ENCODE measurements at places on chromosomes 16 and 17.
A peak's percentile ranks its signal among the peaks of the same experiment; 100 is the strongest.

- no peak for DNase-seq
Observed at GRCh38 chr16:13873835-13874438, 46.0 kb upstream of the ERCC4 start.

DNA sequence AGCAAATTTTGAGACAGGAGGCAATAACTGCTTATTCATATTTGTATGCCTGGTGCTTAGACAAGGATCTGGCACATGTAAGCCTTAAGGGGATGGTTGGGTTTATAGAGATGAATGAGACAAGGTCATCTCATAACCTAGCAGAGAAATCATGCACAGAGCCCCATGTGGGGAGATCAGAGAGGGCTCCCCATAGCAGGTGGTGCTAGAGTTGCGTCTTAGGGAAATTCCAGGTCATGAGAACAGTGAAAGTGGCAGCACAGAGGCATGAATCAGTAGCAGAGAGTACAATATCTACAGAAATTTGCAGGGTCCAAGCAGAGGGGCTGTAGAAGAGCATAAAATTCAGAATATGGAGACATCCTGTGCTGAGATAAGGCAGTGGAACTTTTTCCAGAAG is 57.3 kb downstream of the SLC6A2 start:
- DNase-seq, result no peak

DNA sequence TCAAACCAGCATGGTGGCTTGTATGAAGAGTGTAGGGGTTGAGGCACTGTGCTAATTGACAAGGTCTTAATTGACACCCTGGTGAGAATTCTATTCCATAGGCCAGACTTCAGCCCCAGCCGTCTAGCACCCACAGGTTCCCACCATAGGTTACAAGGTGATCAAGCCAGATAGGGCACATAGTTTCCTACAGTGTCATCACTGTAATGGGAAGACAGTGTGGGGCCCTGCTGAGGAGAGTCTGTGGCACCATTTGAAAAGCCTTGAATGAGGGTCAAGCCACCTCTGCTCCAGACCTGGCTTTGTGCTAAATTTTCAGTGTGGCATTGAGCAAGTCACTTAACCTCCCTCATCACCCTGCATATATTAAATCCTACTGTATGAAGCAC is 36.2 kb downstream of the YPEL2 start:
- no peak for DNase-seq

DNA sequence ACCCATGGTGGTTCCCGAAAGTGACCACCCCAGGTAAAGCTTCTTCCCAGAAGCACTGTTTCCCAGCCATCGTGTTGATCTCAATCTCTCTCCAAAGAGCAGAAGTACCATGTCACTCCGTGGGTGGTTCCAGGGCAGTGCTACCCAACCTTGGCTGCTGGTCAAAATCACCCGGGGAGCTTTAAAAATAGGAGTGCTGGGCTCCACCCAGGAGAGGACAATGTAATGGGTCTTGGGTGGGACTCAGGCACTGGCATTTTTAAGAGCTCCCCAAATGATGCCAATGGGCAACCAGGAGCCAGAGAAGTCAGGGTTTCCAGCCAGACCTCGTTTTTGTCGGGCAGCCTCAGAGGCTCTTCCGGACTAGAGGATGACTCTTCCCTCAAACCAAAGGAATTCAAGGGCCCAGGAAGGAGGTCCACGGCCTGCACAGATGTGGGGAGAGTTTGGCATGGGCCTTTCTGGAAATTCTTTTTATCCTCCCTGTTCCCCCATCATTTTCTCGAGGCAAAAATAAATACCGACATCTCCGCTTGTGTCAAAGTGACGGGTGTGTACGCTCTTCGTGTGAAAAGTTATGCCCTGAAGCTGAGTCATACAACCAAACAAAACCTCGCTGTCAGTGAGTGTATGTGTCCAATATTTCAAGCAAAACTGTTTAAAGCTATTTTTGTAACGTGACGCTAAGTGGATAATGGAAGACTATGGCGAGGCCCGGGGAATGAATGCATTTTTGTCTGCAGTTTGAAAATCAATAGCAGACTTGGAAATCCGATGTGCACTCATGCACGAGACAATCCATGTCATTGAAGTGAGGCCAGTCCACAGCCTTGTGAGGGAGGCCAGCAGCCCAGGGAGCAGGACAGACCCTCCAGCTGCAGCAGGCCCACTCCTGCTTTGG is 364.1 kb downstream of the FOXL1 start:
- DNase-seq, result no peak

GRCh38 chr17:35146214-35146833 is 1.3 kb upstream of the UNC45B start:
- DNase-seq, result no peak

GRCh38 chr17:78817123-78817522 is 23.5 kb downstream of the USP36 start:
- DNase-seq, result no peak

- peak; percentile 41 for DNase-seq
Observed at GRCh38 chr17:47205419-47205963, 3.7 kb upstream of the MYL4 start.

DNA sequence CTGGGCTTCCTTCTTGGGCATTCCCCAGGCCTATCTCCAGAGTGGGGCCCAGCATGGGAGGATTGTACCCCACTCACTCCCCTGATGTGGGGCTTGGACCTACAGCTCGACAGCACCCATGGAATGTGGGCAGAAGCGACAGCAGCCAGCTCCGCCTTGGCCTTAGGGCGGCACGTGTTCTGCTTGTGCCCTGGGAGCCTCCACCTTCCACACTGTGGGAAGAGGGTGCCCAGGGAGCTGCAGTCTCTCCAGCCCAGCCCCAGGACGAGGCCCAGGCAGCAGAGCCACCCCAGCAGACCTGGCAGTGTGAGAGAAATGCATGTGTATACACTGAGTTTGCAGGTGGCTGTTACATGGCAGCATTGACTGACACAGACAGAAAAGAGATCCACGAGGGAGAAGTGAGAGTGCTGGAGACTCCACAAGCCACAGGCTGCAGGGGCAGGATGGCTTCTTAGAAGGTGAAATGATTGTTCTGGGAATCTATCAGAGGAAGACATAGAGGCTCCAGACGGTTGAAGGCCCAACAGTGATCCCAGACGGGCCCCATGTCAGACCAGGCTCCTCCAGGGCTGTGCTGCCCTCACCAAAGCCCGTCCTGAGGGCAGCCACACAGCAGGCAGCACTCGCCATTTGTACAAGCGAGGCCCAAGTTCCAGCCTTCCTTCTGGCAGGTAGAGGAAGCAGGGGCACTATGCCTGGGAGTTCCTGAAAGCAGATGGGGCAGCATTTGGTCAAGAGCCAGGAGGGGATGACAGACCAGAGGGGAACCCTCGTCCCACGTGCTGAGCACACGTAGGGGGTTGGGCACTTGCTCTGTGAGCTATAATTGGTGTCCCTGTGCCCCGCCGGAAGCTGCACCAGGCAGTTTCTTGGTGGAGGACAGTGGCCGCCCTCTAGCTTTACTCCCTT is 2.8 kb upstream of the DNASE1 start:
- no peak for DNase-seq

GRCh38 chr16:2768403-2769089 is 8.5 kb downstream of the ELOB start:
- DNase-seq, result no peak

GRCh38 chr17:81593105-81593871 is 41.1 kb upstream of the FAAP100 start:
- DNase-seq, result no peak

GRCh38 chr16:86484240-86484639 is 26.1 kb upstream of the FOXF1 start:
- DNase-seq, result no peak

- no peak for DNase-seq
Observed at GRCh38 chr16:65634291-65634690, 512.4 kb upstream of the CDH11 start.

DNA sequence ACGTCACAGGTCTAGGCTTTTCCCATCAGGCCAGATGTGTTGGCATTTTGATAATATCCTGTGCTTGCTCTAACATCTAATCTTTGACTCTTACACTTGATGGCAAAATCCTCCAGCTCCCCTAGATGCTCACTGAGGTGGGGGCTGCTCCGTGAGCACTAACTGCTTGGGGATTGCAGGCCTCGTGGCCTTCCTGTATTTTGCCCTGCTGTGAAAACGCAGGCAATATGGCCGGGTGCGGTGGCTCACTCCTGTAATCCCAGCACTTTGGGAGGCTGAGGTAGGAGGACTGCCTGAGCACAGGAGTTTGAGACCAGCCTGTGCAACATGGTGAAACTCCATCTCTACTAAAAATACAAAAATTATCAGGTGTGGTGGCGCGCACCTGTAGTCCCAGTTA is 9.7 kb upstream of the MLKL start:
- DNase-seq, result no peak
